GM03348 (cell line): ENCODE measurements at places on chromosomes 16 and 17.
A peak's percentile ranks its signal among the peaks of the same experiment; 100 is the strongest.

DNA sequence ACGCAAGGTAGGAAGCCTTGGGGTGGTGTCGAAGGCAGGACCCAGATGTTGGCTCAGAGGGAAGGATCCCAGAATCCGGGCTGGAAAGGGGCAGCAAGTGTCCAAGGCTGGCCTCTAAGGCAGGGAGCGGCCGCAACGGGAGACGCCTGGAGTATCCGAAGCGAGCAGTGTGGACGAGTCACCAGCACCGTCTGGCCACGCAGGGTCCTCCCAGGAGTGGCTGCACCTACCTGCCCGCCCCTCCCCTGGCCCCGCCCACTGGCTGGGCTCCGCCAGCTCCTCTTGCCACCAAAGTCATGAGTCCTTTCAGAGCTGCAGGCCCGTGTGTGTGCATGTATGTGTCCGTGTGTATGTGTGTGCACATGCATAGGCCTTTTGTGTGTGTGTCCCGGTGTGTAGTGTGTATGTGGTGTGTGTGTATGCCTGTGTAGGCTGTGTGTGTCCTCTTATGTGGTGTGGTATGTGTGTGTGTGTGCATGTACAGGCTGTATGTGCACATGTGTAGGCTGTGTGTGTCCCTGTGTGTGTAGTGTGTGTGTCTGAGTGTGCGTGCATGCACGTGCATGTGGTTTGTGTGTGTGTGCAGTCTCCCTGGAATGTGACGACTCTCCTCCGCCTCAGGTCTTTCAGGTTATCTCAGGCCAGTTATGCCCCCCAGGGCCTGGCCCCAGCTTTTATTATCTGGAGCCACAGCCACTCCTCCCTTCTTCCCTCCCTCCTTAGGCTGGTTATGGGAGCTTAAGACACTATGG is at the start of gene PRSS8:
PRSS8 (minus strand) TSS at position 193 of the 752 bp plus-strand sequence. CDS start 229 bp downstream, outside the sequence.
- no peak for DNase-seq

- DNase-seq: no peak
These were observed 160.7 kb downstream of the RGS9 start for GRCh38 chr17:65297916-65298315.

GRCh38 chr16:75045424-75045823 is 46.6 kb downstream of the ZNRF1 start:
- no peak for DNase-seq

DNA sequence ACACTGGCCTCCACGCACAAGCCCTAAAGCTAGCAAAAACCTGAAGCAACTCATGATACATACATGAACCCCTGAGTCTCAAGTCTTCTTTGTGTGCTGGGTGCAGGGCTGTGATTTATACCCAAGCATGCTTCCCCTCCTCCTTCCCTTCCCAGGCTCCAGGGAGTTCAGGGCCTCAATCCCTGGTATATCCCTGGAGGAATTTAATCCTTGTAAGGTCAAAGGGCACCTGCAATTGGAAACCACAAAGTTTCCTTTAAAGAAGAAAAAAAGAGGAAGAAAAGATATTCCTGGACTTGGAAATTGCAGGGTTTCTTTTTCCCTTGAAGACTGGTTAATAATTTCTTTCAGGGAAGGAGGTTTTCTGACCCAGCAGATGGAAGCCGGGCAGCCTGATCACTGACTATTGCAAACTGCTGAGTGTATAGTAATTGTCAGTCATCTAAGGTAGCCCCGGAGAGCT is 182.3 kb downstream of the AATF start:
- DNase-seq: no peak

GRCh38 chr17:1475321-1475854 is 17.1 kb downstream of the MYO1C start:
- no peak for DNase-seq

- peak; percentile 39 for DNase-seq
These were observed 29.2 kb downstream of the GNA13 start for GRCh38 chr17:65027305-65027704.

DNA sequence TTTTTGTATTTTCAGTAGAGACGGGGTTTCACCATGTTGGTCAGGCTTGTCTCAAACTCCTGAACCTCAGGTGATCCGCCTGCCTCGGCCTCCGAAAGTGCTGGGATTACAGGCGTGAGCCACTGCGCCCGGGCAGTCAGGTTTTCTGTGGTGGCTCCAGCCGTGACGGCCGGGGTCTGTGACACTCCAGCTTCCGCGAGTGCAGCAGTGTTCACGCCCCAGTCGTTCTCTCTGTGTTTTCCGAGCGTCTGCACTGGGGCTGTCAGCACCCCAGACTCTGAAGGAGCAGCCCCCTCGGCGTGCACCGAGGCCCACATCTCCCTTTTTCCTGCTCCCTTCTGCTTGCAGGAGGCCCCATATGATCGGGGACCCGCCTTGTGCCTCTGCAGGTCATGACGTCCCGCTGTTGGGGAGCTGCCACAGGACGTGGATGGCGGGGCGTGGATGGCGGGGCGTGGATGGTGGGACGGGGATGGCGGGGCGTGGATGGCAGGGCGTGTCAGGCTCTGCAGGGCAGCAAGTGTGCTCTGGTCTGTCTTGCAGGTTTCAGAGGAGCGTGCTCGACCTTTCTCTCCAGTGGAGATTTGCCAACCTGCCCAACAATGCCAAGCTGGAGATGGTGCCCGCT is 5.7 kb downstream of the ASPSCR1 start:
- DNase-seq: no peak

DNA sequence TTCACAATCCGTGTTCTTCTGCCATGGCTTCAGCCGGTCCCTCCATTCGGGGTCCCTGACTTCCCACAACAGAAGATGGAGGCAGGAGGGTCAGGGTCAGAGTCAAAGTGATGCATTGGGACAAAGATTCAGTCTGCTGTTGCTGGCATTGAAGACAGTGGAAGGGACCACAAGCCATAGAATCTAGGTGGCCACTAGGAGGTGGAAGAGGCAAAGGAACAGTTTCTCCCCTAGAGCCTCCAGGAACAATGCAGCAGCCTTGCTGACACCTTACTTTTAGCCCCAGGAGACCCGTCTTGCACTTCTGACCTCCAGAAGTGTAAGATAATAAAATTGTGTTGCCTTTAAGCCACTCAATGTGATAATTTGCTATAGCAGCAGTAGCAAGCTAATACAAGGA is 55.9 kb downstream of the MFSD11 start:
- peak; percentile 33 for DNase-seq

GRCh38 chr17:81810476-81810875 is 6.5 kb downstream of the GCGR start:
- no peak for DNase-seq

DNA sequence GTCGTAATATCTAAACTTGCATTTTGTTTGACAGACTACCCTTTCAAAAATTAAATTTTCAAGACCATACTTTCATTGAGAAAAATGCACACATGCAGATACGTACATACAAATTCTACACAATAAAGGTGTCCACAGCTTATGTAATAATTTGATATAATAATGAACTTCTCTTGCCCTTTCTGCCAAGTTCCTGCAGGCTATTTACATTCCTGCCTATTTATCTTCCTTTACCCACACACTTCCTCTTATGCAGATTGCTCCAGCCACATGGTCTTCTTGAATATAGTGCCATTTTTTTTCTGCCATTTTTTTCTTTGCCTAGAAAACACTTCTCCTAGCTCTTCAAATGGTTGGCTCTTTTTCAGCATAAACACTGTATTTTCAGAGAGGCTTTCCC is 826.9 kb upstream of the CDH8 start:
- no peak for DNase-seq

DNA sequence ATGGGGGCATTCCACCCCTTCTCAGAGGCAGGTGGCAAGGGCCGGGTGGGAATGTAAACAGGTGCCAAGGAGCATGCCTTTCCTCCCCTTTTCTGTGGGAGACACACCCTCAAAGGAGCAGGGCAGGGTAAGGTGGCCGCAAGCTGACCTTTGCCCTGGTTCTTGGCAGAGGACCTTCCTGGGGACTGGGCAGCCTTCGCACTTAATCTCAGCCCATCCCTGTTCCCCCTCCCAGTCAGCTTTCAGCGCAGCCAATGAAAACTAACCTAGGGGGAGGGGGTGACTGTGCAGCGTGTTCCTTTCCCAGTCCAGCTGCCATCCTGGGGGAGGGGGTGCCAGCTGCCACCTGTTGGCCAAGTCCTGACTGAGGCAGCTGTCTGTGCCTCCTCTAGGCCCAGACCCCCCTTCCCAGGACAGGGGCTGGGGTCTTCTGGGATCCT is 2.8 kb downstream of the TRAF4 start:
- DNase-seq: no peak

DNA sequence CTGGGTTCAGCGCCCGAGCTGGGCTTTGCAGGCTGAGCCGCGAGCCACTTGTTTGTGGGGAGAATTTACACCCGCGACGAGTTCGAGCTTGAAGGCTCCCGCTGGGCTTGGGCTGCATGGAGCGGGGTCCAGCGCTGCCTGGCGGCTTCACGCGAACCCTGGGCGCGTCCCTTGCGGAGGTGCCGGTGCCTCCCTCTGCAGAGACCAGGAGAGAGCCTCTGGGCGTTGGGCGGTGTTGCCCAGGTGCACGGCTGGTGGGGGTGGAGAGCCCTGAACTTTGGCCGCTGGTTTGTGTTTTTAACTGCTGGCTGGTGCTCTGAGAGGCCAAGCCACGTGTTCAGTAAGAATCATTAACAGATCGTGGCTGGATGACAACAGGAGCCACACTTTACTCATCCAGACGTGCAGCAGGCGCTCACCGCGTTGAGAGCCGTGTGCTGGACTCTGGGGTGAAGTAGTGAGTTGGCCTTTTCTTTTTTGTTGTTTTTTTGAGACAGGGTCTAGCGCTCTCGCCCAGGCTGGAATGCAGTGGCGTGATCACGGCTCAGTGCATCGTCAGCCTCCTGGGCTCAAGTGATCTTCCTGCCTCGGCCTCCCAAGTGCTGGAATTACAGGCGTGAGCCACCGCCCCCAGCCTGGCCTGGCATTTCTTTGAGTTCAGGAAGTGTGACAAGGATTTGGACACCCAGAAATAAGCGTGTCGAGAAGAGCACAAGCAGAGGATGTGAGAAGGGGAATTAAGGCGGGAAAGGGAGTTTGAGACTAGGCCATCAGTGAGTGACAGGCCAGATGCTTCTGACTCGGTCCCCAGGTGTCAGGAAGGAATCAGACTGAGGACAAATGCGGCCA is 827 bp downstream of the CDK10 start:
- no peak for DNase-seq

DNA sequence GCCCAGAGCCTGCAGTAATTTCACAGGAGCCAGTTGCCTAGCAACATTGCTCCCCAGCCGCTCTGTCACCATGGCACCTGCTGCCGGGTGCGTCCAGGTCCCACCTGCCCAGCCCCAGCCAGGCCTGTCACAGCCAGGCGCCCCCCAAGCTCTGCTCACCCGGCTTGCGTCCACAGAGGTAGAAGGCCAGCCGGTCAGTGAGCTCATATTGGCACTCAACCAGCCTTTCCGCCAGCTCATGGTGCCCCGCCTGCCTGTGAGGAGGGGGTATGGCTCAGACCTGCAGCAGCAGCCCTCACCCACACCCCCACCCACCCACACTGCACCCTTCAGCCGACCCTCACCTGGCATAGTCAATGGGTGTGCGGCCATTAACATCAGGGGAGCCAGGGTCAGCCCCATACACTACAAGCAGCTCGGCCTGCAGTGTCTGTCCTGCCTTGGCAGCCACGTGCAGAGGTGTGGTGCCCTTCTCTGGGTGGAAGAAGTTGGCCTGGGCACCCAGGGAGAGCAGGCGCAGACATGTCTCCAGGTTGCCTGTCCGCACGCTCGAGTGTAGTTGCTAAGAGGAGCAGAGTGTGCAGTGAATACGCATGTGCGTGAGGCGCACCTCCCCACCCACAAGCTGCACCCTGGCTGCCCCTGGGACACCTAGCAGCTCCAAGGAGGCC is 7.7 kb downstream of the GIT1 start:
- DNase-seq: no peak

DNA sequence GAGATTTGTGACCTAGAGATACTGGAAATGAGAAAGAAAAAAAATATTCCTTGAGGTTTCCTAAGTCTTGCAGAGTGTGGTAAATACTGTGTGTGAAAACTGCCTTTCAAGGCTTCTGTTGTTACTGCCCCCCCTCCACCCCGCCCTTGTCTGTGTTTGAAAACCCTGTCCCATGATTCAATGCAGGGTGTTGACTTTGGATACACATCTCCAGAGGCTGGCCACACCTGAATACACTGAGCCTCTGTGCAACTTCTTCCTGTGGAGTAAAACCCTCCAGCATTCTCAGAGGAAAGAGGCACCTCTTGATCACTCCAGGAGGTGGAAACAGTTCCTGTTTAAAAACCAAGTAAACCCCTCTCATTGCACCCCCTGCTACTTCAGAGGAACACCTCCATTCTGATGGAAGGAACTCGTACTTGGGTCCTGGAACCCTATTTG is 123.0 kb upstream of the CACNG5 start:
- DNase-seq: no peak

DNA sequence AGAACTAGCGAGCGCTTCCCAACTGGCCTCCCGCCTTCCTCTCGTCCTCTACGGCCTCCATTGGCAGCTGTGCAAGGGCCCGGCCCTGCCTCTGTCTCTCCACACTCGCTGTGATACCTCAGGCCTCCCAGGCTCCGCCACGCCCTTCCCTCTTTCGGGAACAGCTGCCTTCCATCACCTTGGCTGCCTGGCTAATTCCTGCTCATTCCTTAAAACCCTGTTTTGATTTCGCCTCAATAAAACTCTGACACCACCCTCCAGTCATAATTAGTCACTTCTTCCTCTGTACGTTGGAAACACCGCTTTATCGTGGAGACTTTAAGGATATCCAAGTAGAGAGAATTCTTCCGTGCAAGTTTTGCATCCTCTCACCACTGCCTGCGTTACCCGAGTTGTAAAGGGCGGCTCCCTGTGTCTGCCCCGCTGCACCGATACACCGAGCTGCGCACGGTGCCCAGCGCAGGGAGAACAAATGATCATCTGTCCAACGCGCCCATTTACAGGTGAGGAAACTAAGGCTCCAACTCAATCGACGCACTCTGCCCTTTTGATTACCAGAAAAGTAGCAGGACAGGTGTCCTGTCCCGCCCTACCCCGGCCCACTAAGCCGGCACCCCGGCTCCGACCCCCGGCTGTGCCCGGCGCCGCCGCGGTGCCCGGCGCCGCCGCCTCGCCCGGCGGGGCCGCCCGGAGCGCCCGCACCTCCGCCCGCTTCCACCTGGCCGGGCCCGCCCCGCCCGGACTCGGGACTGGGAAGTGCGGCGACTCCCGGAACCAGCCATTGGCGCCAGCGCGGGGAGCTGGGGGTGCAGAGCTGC is 139.7 kb downstream of the SEC14L1 start:
- no peak for DNase-seq

- peak; percentile 71 for DNase-seq
These were observed 108.1 kb downstream of the SNX11 start for GRCh38 chr17:48215583-48216139.

DNA sequence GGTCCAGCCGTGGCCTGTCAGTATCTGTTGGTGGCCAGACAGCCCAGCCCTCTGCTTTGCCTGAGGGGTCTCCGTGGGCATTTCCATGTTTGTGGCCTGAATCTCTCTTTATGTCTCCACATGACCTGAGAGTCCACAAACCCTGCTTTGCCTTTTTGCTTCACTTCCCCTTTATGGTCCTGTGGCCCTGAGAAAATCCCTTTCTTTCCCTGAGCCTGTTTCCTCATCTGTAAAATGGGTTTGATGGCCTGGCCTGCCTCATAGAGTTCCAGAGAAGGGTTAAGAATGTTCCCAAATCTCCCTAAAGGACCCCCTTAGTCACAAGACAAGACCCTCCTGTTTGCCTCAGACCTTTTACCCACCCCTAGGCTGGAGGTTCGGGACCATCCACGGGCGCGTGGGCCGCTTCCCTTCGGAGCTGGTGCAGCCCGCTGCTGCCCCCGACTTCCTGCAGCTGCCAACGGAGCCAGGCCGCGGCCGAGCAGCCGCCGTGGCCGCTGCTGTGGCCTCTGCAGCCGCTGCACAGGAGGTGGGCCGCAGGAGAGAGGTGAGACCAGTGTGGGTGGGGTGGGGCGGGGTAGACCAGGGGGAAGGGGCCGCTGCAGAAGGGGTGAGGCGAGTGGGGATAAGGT is 26.2 kb upstream of the ALKBH5 start:
- DNase-seq: no peak
